A172 (cell line): ENCODE measurements at places on chromosomes 2 and 18.
A peak's percentile ranks its signal among the peaks of the same experiment; 100 is the strongest.

DNA sequence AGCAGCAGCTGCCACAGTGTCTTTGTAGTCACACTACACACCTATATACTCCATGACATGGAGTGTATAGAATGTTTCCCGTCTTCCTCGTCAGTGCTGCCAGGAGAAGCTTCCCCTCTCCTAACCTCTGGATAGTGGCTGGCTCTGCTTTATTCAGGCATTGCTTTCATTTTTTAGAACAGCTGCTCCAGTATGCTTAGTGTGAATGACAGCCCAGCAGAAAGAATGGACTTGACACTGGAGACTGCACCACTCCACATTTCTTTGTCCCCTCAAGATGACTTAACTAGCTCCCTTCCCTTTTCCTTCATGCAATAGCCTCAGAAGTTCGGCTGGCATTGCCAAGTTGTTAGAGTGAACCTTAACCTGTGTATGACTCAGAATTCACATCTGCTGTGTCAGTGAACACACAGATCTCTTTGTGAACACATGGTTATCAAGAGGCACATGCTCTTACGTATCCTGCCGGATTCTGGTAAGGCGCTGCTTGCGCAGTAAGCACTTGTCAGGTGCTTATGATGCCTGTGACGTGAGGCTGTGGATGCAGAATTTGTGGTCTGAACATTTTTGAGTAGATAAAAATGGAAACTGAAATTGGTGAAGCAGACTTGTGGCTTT is 73.9 kb downstream of the NEDD4L start:
- peak; percentile 52 for DNase-seq

GRCh38 chr2:96329456-96329855 is 4.3 kb downstream of the ITPRIPL1 start:
- peak; percentile 70 for DNase-seq

DNA sequence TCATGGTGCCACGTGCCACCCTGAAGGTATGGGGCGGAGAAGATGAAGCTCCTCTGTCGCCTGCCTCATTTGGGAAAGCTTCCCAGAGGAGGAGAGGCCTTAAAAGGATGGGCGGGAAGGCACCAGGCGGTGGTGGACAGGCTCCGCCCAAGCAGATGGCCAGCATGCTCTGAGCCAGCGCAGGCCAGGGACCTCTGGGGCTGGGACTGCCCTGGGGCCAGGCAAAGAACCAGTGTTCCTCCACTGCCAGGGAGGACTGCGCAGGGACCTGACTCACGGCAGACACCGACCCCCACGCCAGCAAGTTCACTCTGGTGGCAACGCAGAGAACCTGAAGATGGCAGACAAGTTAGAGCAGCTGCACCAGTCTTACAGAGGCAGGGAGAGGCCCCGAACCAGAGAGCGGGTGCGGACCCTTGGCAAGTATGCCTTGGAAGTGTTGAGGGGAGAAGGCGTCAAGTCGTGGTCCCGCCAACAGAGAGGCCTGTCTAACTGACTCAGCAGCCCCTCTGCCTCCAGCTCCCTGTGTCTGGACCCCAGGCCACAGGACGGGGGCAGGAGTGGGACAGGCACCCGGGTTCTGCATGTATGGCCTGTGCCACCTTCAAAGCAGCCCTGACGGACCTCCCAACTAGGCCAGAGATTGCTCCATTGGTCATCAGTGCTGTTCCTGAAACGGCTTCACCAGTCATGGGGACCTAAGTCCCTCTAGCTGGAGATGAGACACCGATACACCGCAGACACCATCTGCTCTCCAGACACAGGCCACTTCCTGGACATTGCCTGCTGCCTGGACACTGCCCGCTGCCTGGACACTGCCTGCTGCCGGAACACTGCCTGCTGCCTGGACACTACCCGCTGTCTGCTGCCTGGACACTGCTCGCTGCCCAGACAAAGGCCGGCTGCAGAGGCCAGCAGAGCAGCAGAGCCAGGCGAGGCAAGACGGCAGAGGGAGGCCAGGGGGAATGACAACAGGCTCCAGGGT is 124.7 kb downstream of the HDAC4 start:
- DNase-seq, result no peak

DNA sequence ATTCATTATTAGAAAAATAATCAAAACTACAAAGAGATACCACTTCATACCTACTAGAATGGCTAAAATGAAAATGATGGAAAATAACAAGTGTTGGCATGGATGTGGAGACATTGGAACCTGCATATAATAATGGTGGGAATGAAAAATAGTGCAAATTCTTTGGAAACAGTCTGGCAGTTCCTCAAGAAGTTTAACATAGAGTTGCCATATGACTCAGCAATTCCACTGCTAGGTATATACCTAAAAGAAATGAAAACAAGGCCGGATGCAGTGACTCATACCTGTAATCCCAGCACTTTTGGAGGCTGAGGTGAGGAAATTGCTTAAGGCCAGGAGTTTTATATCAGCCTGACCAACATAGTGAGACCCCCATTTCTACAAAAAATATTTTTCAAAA is 41.6 kb upstream of the ACYP2 start:
- DNase-seq, result peak; percentile 94

GRCh38 chr2:177075254-177075653 is 137.3 kb upstream of the HNRNPA3 start:
- DNase-seq, result peak; percentile 42

DNA sequence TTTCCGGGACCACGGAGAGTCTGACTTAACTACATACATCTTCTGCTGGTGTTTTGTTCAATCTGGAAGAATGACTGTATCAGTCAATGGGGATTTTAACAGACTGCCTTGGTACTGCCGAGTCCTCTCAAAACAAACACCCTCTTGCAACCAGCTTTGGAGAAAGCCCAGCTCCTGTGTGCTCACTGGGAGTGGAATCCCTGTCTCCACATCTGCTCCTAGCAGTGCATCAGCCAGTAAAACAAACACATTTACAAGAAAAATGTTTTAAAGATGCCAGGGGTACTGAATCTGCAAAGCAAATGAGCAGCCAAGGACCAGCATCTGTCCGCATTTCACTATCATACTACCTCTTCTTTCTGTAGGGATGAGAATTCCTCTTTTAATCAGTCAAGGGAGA is 23.1 kb downstream of the ICOS start:
- no peak for DNase-seq

DNA sequence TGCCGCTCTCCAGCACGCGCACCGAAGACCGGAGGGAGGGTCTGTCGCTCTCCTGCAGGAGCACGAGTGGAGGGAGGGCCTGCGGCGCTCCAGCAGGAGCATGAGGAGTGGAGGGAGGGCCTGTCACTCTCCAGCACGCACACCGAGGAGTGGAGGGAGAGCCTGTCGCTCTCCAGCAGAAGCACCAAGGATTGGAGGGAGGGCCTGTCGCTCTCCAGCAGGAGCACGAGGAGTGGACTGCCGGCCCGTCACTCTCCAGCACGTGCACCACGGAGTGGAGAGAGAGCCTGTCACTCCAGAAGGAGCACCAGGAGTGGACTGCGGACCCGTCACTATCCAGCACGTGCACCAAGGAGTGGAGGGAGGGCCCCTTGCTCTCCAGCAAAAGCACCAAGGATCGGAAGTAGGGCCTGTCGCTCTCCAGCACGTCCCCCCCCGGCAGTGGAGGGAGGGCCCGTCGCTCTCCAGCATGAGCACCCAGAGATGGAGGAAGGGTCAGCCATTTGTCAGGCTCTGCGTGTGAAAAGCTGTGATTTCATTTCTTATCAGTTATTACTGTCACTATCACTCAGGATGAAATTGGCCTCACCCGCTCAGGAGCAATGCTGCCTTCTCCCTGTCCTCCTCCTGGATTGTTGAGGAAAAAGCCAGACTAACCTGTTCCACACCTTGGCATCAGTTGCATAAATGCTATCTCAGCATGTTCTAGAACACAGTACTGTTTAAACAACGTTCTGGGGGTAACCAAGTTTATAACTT is 35.9 kb downstream of the ADI1 start:
- DNase-seq, result no peak

- DNase-seq, result no peak
These were observed 1279.7 kb upstream of the ZEB2 start for GRCh38 chr2:145799595-145800108.

- no peak for DNase-seq
These were observed 241.1 kb upstream of the VWC2L start for GRCh38 chr2:214169736-214170135.

DNA sequence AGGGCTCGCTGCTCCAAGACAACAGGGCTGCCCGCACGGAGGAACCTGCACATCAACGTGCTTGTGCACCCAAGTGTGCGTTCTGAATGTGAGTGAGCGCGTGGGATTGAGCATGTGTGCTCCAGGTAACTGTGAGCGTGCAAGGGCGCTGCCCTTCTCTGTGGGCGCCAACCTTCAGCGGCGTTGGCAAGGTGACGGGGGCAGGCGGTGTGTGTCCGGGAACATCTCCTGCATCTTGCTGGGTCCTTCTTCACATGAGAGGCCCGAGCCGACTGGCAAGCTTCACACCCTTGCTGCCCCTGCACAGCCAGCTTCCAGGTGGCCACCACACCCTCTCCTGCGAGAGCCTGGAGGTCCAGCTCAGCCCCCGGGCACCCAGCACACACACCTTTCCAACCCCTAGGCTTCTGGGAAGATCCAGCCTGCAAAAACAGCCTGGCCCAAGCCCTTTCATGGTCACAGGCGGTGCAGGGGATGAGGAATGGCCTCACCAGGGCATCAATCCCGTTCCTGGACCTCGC is 220.9 kb downstream of the HDAC4 start:
- DNase-seq, result no peak

DNA sequence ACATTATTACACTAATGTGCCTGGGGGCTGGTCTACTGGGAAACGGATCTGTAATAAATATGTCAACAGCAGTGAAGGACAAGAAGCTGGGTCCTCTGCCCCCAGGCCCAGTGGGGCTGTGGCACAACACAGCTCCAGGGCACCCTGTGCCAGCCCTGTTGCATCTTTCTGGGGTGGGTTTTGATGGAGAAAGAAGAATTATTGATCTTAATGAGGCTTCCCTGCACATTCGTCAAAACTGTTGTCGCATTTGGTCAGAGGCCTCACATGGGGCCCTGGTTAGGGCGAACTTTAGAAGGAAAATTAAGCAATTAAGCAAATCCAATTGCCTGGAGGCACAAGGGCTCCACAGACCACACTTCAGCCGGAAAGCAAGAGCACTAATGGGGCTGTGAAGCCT is 30.0 kb upstream of the TWIST2 start:
- DNase-seq, result no peak

GRCh38 chr18:58777471-58777870 is 87.2 kb upstream of the ZNF532 start:
- no peak for DNase-seq

GRCh38 chr2:105734762-105735538 is 9.8 kb upstream of the NCK2 start:
- peak; percentile 83 for DNase-seq

DNA sequence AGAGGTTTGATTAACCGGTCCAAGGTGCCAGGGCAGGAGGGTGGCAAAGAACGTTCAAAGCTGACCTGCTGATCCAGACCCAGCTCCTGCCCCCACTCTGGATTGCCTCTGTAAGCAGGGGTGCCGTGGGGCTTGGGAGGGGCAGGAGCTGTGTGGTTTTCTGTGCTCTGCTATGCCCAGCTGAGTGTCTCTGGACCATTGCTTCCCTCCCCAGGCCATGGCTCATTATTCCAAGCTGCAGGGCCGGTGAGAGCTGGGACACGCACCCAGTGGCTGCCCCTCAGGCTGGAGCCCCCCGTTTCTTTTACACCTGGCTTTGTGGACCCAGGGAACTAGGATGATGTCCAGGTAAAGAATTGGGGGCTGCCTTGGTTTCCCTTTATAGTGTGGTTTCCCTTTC is 238.4 kb upstream of the HS6ST1 start:
- DNase-seq, result no peak

DNA sequence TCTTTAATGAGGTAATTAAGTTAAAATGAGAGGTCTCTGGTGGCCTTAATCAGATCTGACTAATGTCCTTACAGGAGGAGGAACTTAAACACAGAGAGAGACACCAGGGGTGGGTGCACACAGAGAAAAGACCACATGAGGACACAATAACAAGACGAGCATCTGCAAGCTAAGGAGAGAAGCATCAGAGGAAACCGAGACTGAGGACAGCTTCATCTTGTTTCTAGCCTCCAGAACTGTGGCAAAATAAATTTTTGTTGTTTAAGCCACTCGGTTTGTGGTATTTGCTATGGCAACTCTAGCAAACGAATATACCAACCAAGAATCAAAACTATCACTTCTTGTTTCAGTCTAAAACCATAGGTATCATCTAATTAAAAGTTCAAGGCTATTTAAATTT is 400.1 kb downstream of the PID1 start:
- no peak for DNase-seq

DNA sequence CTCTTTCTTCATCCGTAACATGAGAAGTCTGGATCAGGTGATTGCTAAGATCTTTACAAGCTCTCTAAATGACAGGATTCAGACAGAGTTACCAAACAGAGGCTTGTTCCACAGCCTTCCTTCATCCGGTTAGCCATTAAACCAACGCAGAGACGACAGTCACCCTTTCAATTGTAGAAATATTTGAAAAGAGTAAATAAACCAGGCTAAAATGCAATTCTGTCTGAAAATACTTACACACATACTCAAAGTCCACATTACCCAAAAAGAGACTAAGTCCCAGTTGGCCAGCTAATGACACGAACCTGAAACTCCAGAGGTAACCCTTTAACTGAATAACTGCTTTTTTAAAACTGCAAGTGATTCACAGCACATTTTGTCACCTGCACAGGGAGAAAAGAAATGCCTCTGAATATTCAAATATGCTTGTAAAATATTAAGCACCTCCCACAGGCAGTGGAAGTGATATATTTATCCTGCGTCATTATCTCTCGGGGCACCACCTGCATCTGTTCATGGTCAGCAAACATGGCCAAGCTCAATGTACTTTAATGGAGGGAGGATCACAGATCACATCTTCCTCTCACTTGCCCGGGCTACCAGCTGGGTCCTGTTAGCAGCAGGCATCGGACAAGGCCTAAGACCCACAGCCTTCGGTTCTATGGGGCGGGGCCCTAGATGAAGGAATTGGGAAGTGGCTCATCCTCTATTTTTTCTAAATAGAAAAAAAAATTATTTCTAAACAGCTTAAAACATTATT is 38.8 kb upstream of the DNER start:
- no peak for DNase-seq

GRCh38 chr2:188217264-188217663 is 74.4 kb upstream of the GULP1 start:
- DNase-seq, result no peak

- DNase-seq, result no peak
These were observed 34.4 kb upstream of the DLX2 start for GRCh38 chr2:172137109-172137508.

DNA sequence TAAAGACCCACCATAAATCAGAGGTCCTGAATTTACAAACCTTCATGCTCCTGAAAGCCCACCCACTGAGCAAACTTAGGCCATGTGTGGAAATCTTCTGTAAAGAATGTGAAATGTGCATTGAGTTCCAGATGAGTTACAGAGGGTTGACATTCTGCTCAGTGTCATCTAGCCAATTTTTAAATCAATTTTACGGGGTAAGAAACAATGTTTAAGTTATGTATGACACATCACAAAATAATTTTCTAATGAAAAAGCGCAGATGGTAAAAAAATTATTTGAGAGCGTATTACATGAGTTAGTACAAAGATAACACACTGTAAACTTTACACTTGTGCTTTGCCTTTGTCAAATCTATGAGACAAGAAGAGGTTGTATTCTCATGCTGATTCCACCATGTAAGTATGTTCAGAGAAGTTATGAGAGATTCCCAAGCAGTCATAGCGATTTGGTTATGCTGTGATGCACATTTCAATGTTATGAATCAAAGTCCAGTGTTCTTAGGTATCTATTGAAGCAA is 446.3 kb downstream of the ADCYAP1 start:
- DNase-seq, result no peak
